ENCODE measurements at places on chromosomes 4 and X. TPM values are rescaled to one million over a fixed set of nuclear protein-coding genes. Genes with fewer than 3 reads are reported as not detected.

The HMX1 gene
- 0.13 TPM for total RNA-seq

The ZNF185 gene
- total RNA-seq, result 6.5 TPM

The BEX3 gene
- 239 TPM for total RNA-seq

The GAB1 gene
- 1.8 TPM for total RNA-seq

The MAOA gene
- 0.30 TPM for total RNA-seq

The FAAH2 gene
- not detected for total RNA-seq

The GAGE1 gene
- not detected for total RNA-seq

The SHROOM2 gene
- 0.24 TPM for total RNA-seq

The VGLL1 gene
- not detected for total RNA-seq

The PAGE2 gene
- not detected for total RNA-seq

The TMPRSS11E gene
- total RNA-seq, result not detected

The NEUROG2 gene
- total RNA-seq, result not detected

The GSX2 gene
- not detected for total RNA-seq

The SH2D1A gene
- total RNA-seq, result not detected

The FGD1 gene
- total RNA-seq, result 6.8 TPM

The ASB12 gene
- not detected for total RNA-seq

The PRKG2 gene
- 0.83 TPM for total RNA-seq

The CT45A5 gene
- 0.05 TPM for total RNA-seq

The XG gene
- not detected for total RNA-seq

The SCML2 gene
- total RNA-seq, result 10.2 TPM

The WDFY3 gene
- 7.9 TPM for total RNA-seq

The P2RY10 gene
- not detected for total RNA-seq

The DMRTC1B gene
- 0.09 TPM for total RNA-seq

The CFI gene
- 0.61 TPM for total RNA-seq

The KLHL13 gene
- total RNA-seq, result 0.39 TPM

The FATE1 gene
- not detected for total RNA-seq

The TAF7L gene
- total RNA-seq, result not detected

The MED14 gene
- 24.9 TPM for total RNA-seq

The CCDC149 gene
- total RNA-seq, result 2.6 TPM

The SHROOM3 gene
- total RNA-seq, result 4.5 TPM

The SGMS2 gene
- 14.6 TPM for total RNA-seq

The GLOD5 gene
- total RNA-seq, result not detected

The ARX gene
- total RNA-seq, result 0.30 TPM

The BMP3 gene
- not detected for total RNA-seq

The GPR143 gene
- total RNA-seq, result 0.09 TPM

The PNMA6A gene
- total RNA-seq, result 4.5 TPM

The CENPI gene
- total RNA-seq, result 10.3 TPM

The KIAA0232 gene
- total RNA-seq, result 8.2 TPM

The BEND4 gene
- not detected for total RNA-seq

The SSX2 gene
- total RNA-seq, result not detected

The CFP gene
- total RNA-seq, result 0.45 TPM

The DCX gene
- total RNA-seq, result not detected

The IGSF1 gene
- 0.24 TPM for total RNA-seq

Data from A549 treated with CpdA at 1 μM for 4 hours (cell line).